ENCODE measurements at places on chromosomes 12 and 14.

- no peak for DNase-seq
Observed at GRCh38 chr14:66359500-66359899, 126.7 kb upstream of the CCDC196 start.

- no peak for DNase-seq
Observed at GRCh38 chr12:65561798-65562382, 262.4 kb upstream of the HMGA2 start.

- DNase-seq: no peak
Observed at GRCh38 chr12:29208060-29208459, 59.0 kb downstream of the FAR2 start.

DNA sequence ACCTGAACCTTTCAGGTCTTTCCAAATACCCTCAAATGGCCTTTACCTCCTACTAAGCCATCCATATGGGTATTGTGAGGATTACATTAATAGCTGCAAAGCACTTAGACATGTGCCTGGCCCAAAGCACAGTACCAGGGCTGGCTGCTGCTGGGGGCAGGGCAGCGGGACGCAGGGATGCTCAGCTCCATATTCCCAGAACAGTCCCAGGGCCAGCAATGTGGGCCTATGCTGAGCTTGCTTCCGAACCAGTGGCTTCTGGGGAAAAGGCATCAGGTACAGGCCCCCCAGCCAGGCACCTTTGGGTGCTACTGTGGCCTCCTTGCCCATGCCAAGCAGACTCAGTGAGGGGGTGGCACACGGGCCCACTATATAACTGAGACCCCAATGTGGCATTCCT is 10.4 kb downstream of the ACTN1 start:
- DNase-seq: no peak

GRCh38 chr12:10289005-10289754 is 18.5 kb upstream of the KLRD1 start:
- no peak for DNase-seq

- no peak for DNase-seq
Observed at GRCh38 chr14:87467578-87467977, 525.4 kb downstream of the GALC start.

DNA sequence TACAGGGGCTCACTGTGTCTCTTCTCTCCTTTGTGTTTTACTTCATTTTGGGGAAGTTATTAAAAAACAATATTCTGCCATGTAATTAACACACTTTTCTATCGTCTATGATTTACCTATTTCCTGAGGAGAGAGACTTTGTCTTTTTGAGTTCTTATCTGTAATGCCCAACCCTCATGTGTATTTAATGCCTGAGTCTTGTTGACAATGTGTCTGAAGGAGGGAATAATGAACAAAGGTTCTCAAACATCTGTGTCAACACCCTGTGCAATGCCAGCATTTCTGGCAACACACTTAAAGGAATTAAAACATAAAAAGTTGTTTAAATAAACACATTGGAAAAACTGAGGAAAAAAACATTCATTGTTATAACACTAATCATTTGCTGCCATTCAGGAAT is 147.1 kb downstream of the SLC15A5 start:
- no peak for DNase-seq

- DNase-seq: no peak
Observed at GRCh38 chr14:79175671-79176070, 1005.5 kb downstream of the NRXN3 start.

GRCh38 chr14:79080040-79080439 is 909.9 kb downstream of the NRXN3 start:
- no peak for DNase-seq

DNA sequence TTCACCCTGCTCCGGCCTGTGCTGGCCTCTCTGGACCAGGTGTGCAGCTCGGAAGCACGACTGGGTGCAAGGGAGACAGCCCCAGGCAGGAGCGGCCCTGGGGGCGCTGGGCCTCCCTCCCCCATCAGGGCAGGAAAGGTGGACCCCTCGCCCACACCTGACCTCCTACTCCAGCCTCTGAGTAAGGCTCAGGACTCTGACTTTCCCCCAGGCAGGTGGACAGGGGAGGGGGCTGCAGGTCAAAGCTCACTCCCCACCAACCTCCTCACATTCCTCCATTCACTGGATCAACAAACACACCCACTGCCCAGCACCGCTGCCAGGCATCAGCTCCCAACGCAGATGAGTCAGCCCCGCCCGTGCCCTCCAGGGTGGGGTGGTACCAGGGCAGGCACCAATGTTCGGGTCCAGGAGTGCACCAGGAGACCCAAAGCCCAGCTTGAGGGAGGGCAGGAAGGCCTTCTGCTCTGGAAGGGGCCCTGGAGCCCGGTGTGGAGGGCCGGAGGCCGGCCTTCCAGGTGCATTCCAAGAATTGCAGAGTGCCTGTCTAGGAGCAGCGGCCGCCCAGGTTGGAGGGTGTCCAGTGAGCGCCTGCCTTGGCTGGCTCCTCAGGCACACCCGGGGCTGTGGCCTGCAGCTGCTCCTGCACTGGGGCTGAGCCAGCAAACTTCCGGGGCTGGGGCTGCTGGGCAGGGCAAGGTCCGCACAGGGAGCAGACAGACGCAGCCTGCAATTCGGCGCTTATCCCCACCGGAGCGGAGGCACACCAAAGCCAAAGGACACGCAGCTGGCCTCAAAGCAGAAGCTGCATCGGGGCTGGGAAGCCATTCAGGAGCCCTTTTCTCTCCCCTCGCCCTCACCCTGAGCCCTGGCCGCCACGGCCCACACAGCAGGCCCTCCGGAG is 1.6 kb upstream of the INF2 start:
- peak; percentile 89 for DNase-seq

DNA sequence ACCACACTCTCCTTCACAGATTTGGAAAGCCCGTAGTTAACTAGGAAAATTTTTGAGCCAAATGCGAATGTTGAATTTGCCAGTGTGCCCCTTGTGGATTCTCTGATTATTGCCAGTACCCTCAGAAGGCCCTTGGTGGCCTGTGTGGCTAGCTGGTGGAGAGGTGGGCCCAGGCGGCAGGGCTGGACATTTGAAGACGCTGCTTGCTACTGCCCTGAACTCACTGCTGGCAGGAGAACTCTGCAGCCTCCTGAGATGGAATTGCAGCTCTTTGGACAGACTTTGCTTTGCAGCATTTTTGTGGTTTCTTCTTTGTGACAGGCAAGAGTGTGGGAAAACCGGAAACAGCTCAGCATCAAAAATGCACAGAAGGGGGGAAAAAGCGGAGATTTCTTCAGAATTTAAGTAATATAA is 97.6 kb downstream of the TGFB3 start:
- DNase-seq: no peak

DNA sequence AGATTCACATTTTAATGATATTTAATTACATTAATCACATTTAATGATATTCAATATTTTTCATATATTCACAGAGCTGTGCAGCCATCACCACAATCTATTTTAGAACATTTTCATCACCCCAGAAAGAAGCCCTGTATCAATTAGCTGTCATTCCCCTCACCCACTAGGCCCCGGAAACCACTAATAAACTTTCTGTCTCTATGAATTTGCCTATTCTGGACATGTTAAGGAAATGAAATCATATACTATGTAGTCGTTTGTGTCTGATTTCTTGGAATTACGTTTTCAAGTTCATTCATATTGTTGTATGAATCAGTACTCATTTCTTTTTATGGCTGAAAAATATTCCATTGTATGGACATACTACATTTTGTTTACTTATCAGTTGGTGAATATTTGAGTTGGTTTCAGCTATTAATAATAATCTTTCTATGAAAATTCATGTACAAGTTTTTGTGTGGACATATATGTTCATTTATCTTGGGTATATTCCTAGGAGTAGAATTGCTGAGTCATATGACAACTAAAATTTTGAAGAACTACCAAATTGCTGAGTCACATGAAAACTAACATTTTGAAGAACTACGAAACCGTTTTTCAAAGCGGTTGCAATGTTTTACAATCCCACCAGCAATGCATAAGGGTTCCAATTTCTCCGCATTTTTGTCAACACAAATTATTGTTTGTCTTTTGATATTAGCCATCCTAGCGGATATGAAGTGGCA is 11.7 kb upstream of the OTOGL start:
- DNase-seq: no peak

GRCh38 chr12:27672643-27673042 is 23.6 kb upstream of the REP15 start:
- no peak for DNase-seq

DNA sequence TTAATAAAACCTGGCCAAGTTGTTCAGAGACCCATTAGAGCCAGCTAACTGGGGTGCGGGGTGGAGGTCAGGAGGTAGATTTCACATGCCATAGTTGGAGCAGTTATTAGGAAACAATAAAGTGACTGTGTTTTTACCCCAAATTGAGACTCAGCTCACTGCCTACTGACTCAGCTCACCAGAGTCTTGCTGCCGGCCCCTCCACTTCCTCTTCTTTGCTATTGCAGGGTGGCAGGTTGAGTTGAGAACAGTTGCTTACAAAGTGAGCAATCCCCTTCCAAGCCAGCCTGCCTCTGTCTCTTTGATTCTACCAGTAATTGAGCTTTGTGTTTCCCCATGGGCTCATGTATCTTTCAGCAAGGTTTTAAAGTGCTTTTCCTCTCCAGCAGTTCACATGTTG is 12.9 kb downstream of the ST8SIA1 start:
- DNase-seq: no peak

DNA sequence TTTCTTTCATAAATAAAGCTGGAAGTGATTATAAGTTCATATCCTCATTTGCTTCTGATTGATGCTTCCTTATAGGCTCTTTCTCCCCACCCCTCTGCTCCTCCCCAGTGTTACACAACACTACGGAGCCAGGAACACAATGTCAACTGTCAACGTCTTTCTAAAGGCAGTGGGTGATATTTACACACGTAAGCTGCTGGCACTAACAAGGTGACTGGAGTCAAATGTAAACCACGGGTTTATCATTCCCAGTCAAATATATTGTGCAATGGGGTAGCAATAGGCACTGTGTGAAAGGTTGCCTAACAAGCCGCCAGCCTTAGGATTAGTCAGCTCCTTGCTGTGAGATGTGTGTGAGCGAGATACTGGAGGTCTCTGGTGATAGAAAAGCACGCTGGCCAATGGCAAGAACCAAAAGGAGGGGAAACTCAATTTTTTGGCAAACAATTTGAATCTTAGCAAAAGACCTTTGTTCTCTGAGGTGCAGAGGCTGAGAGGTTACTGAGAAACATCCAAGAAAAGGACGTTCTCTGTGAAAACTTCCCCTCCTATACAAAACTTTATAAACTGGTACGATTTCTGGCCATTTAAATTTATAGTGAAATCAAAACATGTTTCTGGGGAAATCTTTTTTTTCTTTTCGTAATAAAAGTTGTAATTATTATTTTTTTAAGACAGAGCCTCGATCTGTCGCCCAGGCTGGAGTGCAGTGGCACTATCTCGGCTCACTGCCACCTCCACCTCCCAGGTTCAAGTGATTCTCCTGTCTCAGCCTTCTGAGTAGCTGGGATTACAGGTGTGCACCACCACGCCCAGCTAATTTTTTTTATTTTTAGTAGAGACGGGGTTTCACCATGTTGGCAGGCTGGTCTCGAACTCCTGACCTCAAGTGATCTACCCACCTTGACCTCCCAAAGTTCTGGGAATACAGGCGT is 22.3 kb upstream of the HECTD1 start:
- peak; percentile 79 for DNase-seq

DNA sequence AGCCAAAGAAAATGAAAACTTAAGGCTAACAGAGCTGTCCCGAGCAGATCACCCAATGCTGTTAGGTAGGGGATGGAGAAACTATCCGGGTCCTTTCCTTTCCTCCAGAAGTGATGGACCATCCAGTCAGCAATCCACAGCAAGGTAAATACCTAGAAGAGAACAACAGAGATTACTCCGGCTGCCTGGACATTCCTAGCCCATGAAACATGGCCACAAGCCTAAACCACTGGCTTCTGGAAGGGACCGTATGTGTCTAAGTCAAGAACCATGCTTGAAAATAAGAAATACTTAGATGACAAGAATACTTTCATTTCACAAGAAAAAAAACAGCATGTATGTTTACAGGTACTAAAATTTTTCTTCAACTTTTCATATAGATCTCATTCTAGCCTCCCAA is 152.9 kb downstream of the SLC41A2 start:
- no peak for DNase-seq

GRCh38 chr14:100810861-100811461 is 15.0 kb upstream of the MEG3 start:
- no peak for DNase-seq

DNA sequence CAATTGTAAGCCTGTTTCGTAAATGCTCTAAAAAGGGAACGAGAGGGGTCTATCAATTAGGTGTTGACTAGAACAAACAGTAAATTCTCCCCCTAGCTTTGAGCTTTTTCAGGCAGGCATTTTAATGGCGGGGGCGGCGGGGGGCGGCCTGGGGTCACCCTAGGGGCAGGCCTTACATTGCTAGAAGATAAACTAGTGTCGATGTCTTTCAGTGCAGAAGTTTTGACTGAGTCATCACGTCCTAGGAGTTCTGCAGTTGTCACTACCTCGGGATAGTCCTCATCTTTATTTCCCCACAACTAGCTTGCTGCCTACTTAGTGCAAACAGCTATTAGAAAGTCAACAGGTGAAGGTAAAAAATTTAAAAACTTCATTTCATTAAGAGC is 1.6 kb downstream of the ATP6V1D start:
- no peak for DNase-seq

DNA sequence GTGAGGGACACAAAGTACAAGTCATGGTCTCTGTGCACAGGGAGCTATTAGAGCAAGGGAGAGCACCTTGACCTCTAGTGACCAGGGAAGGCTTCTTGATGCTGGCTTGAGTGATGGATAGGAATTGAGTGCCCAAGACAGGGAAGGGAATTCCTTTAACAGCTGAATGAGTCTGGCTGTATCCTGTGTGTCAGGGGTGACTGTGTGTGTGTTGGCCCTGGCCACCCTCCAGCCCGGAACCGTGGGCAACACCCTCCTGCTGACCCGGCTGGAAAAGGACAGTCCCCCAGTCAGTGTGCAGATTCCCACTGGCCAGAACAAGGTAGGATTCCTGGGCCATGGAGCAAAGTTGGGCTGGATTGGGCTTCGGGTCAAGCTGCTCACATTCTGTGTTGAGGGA is 5.5 kb upstream of the PFDN5 start:
- DNase-seq: no peak

GRCh38 chr14:100393362-100393761 is 70.2 kb downstream of the SLC25A47 start:
- no peak for DNase-seq
